ENCODE measurements at places on chromosomes 16 and 17. TPM values are rescaled to one million over a fixed set of nuclear protein-coding genes. Genes with fewer than 3 reads are reported as not detected.
A peak's percentile ranks its signal among the peaks of the same experiment; 100 is the strongest.

DNA sequence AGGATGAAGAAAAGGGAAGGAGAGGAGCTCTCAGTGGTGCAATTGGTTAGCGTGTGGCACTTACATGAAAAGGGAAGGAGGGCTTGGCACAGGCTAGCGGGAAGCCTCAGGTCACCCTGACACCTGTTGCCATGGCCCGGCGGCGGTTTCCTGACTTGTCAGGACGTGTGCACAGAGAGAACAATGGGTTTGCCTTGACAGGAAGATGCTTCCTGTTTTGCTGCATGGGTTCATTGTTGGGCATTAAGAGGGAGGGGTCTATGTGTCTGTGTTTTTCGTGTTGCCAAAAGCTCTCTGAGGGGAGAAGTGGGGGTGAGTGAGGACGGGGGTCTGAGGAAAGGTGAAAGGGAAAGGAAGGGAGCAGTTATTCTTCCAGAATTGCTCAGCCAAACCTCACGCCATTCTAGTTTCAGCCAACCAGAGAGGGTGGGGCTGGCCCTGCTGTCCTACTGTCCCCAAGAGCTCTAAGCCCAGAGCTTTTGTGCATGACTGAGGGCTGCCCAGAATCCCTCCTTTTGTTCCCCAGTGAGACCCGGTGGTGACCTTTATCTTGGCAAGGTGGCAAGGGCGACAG is 17.1 kb upstream of the CCR7 start:
- H3K4me3 ChIP-seq: no peak overlapping the region
- no peak for DNase-seq
- H3K4me1 ChIP-seq: no peaks in the 10 kb centered on the region
- no peaks in the 10 kb centered on the region for H3K27me3 ChIP-seq
- H3K27ac ChIP-seq: no peak overlapping the region
- no peaks in the 10 kb centered on the region for H3K36me3 ChIP-seq

DNA sequence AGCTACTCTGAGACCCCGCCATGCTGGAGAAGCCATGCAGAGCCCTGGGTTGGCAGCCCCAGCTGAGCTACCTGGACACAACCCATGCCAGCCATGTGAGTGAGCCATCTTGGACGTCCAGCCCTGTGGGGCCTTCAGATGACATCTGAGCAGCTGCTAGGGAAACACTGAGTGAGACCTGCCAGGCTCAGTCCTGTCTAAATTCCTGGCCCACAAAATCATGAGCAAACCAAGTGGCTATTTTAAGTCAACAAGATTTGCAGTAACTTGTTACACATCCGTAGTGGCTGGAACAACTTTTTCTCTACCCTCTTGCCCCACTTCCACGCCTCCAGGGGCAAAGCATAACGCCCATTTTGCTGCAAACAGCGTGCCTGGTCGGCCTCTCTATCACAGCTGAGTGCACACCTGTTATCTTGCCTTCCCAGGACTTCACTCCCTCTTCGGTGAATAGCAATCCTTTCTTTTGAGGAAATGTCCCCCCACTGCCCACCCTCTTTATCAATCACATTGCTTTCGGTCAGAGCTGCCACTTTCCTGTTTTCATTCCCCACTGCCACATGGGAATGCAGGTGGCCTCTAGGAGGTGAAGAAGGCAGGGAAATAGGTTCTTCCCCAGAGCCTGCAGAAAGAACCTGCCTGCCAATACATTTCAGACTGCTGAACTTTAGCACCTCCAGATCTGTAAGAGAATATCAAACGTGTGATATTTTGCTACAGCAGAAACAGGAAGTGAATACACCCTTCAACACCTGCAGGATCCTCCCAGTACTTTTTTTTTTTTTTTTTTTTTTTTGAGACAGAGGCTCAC is 7.4 kb upstream of the SCIMP start:
- H3K4me1 ChIP-seq: no peaks in the 10 kb centered on the region
- no peak overlapping the region for H3K4me3 ChIP-seq
- no peak for DNase-seq

The TLCD3B gene
- total RNA-seq: not detected

DNA sequence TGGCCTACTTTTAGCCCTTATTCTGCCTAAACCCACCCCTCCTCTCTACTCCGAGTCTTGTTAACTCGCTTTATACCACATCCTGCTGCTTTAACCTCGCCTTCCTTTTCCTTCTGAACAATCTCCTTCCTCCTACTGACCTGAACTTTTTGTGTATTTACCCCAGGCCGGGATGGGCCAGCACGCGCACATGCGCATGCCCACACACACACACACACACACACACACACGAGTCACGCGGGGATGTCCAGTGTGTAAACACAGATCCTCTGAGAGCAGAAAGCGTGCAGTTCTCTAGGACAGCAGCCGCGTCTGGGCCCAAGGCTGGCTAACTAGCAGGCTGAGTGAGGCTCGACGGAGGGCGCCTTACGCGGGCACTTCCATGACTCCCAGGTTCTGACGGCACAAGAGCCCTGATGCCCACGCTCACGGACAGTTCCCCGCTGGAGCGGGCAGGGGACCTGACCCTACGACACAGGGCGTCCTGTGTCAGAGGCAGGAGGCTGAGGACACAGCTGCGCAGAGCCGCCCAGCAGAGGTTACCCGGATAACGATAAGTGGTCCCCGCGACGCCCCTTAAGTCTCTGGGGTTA is 610 bp downstream of the PIK3R5 start:
- H3K4me3 ChIP-seq: peak overlapping the region; percentile 69
- H3K27me3 ChIP-seq: peaks cover 5% of the 10 kb centered on the region
- DNase-seq: no peak
- no peaks in the 10 kb centered on the region for H3K4me1 ChIP-seq
- no peaks in the 10 kb centered on the region for H3K36me3 ChIP-seq

The TMEM94 gene
- 83.4 TPM for total RNA-seq

GRCh38 chr16:62974424-62974823 is 938.2 kb upstream of the CDH8 start:
- no peaks in the 10 kb centered on the region for H3K4me1 ChIP-seq
- no peaks in the 10 kb centered on the region for H3K27me3 ChIP-seq
- no peaks in the 10 kb centered on the region for H3K36me3 ChIP-seq
- DNase-seq: no peak
- no peak overlapping the region for H3K27ac ChIP-seq

DNA sequence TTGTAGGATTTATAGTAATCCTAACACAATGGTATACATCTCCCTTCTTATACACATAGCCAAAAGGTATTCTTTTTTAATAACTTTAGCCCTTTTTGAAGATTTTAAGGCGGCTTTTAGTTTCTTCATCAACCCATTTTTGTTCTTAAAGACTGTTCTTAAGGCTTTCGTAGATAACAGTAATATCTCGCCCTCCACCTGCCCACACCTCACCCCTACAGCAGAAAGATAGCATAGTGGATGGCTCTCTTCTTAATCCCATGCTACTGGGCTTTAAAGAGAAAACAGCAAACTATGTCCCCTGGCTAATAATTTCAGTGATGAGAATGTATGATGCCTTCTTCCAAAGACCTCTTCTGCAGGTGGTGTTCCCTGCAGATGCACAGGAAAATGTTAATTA is 8.6 kb downstream of the IGSF6 start:
- peaks cover 12% of the 10 kb centered on the region for H3K4me1 ChIP-seq
- H3K4me3 ChIP-seq: no peak overlapping the region
- no peak for DNase-seq
- H3K36me3 ChIP-seq: no peaks in the 10 kb centered on the region

DNA sequence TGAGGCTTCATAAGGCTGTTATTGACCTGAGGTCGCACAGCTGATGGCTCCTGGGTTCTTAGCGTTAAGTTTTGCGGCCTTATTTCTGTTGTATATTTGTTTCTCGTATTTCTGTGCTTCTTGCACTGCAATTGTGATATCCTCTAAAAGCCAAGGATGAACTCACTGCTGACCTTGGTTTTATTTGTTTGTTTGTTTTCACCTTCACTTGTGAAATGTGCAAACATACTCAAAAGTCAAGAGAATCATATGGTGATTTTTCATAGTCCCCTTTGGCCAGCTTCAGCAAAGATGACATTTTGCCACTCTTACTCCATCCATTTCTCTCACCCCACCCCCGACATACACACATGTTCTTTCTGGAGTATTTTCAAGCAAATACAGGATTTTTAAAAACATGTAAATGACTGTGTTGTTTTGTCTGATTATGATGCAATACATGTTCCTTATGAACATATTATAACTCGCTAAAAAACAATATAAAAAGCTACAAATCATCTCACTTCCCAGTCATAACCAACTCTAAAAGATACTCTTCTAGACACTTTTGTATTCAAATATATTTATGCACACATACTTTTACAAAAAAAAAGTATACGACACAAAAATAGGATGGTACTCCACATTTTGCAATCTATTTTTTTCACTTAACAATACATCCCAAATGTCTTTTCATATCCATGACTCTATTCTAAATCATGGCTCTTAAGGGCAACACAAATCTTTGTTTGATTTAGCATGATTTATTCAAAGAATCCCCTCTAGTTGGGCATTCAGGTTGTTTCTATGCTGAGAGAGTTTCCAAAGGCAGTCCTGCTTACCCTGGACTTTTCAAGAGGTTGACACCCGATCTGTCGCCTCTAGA is 5.7 kb upstream of the ZCCHC14 start:
- DNase-seq: no peak
- H3K27me3 ChIP-seq: no peaks in the 10 kb centered on the region
- H3K36me3 ChIP-seq: no peaks in the 10 kb centered on the region
- H3K4me1 ChIP-seq: peaks cover 3% of the 10 kb centered on the region
- H3K27ac ChIP-seq: no peak overlapping the region
- no peak overlapping the region for H3K4me3 ChIP-seq

GRCh38 chr16:73033271-73033998 is 14.5 kb downstream of the ZFHX3 start:
- H3K27me3 ChIP-seq: no peaks in the 10 kb centered on the region
- peak overlapping the region; percentile 24 for H3K27ac ChIP-seq
- no peak for DNase-seq
- no peaks in the 10 kb centered on the region for H3K36me3 ChIP-seq

Measured in thoracic aorta (tissue), 2 donors.